Progenitor cell of endocrine pancreas (in vitro differentiated cells): ENCODE measurements at places on chromosomes 13 and 19.

- H3K4me1 ChIP-seq, result peaks cover 20% of the 10 kb centered on the region
- peaks cover 20% of the 10 kb centered on the region for H3K36me3 ChIP-seq
- H3K27me3 ChIP-seq, result no peaks in the 10 kb centered on the region
- peak within 1 kb of the TSS; percentile 96 for H3K4me3 ChIP-seq
Observed at GRCh38 chr13:48412881-48413351, at the start of gene LPAR6. Gene LPAR6, minus strand, starts transcription at chr13:48413113. Its CDS starts 690 bp downstream, at chr13:48412423.

- no peak overlapping the region for H3K27ac ChIP-seq
- no peak overlapping the region for H3K4me3 ChIP-seq
- peaks cover 6% of the 10 kb centered on the region for H3K4me1 ChIP-seq
- no peak for DNase-seq
- H3K27me3 ChIP-seq, result peaks cover 14% of the 10 kb centered on the region
Observed at GRCh38 chr19:49214701-49215100, 57.1 kb downstream of the TRPM4 start.

DNA sequence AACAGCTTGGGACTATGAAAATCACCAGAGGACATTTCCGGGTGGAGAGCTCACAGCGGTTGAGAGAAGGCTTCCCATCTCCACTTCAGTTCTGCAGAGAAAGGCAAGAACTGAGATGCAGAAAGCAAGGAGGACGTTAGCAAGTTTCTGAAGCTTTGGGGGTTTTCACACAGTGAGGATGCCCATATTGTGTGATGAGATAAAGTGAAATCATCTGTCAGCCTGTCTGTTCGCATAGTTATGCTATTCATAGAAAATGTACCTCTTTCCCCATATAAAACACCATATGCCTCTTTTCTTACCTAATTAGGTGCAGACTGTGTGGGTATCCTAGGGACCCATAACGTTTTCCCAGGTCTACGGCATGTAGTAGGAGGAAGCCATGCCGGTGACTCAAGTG, 27.5 kb downstream of the ZIC5 start:
- H3K27me3 ChIP-seq, result peaks cover 54% of the 10 kb centered on the region
- H3K4me1 ChIP-seq, result peaks cover 4% of the 10 kb centered on the region
- no peak overlapping the region for H3K4me3 ChIP-seq
- no peaks in the 10 kb centered on the region for H3K36me3 ChIP-seq

DNA sequence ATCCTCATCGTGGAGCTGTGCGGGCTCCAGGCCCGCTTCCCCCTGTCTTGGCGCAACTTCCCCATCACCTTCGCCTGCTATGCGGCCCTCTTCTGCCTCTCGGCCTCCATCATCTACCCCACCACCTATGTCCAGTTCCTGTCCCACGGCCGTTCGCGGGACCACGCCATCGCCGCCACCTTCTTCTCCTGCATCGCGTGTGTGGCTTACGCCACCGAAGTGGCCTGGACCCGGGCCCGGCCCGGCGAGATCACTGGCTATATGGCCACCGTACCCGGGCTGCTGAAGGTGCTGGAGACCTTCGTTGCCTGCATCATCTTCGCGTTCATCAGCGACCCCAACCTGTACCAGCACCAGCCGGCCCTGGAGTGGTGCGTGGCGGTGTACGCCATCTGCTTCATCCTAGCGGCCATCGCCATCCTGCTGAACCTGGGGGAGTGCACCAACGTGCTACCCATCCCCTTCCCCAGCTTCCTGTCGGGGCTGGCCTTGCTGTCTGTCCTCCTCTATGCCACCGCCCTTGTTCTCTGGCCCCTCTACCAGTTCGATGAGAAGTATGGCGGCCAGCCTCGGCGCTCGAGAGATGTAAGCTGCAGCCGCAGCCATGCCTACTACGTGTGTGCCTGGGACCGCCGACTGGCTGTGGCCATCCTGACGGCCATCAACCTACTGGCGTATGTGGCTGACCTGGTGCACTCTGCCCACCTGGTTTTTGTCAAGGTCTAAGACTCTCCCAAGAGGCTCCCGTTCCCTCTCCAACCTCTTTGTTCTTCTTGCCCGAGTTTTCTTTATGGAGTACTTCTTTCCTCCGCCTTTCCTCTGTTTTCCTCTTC, 6.3 kb downstream of the MYADM start:
- DNase-seq, result no peak
- H3K36me3 ChIP-seq, result peaks cover 19% of the 10 kb centered on the region
- peaks cover 17% of the 10 kb centered on the region for H3K4me1 ChIP-seq
- no peak overlapping the region for H3K4me3 ChIP-seq

DNA sequence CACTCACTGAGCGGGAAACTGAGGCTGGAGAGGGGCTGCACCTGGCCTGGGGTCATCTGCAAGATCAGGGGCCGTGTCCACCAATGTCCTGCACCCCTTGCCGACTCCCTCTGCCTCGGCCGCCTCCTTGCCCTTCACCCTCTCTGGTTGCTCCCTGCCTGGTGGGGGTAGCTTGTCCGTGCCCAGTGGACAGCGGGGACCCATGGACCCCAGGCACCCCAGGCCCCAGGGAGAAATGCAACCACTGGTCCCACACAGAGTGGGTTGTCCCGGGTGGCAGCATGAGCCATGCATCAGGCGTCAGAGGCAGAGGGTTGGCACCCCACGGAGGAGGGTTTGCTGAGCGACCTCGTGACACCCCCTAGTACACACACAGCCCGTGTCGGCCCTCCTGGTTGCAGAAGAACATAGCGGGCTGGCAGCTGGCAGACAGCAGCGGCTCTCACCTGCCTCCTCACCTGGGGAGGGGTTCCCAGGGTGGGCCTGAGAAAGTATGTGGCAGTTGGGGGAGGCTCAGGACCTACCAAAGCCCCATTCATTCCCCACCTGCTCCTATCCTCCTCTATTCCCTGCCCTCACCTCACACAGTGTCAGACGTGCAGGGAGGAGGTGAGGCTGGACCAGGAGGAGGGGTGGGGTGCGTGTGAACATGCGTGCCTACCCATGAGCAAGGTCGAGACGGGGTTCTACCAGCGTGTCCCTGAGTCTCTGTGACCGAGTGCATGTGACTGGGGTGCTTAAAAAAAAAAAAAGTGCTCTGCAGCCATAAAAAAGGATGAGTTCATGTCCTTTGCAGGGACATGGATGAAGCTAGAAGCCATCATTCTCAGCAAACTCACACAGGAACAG, 8.7 kb downstream of the ADAMTSL5 start:
- H3K27me3 ChIP-seq, result peaks cover 24% of the 10 kb centered on the region
- H3K4me3 ChIP-seq, result no peak overlapping the region
- peaks cover 2% of the 10 kb centered on the region for H3K36me3 ChIP-seq

DNA sequence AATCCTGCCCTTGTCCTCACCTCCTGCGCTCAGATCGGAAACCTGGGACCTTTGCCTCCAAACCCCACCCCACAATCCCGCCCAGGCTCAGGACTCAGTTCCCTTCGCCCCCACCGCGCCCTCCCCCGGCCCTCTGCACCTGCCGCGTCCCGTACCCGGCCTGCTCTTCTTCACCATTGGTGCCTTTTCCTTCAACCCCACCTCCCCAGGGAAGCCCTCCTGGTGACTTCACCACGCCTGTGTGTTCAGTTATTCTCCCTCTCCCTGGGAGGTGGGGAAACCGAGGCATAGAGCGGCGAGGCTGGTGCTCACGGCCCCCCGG, 19.3 kb upstream of the TCF3 start:
- H3K27ac ChIP-seq, result no peak overlapping the region
- peaks cover 37% of the 10 kb centered on the region for H3K27me3 ChIP-seq
- H3K4me3 ChIP-seq, result no peak overlapping the region
- no peaks in the 10 kb centered on the region for H3K36me3 ChIP-seq
- H3K4me1 ChIP-seq, result peaks cover 20% of the 10 kb centered on the region

GRCh38 chr19:947707-948539, 22.1 kb downstream of the ARID3A start:
- DNase-seq, result no peak
- no peak overlapping the region for H3K4me3 ChIP-seq
- no peaks in the 10 kb centered on the region for H3K27me3 ChIP-seq
- no peak overlapping the region for H3K27ac ChIP-seq
- H3K4me1 ChIP-seq, result peaks cover 14% of the 10 kb centered on the region
- H3K36me3 ChIP-seq, result peaks cover 8% of the 10 kb centered on the region

GRCh38 chr19:42196011-42197001, 21.2 kb downstream of the DEDD2 start:
- H3K4me3 ChIP-seq, result no peak overlapping the region
- H3K36me3 ChIP-seq, result peaks cover 20% of the 10 kb centered on the region
- no peak for DNase-seq
